ENCODE measurements at places on chromosomes 6 and 20.

GRCh38 chr20:4014031-4014474, 1.3 kb downstream of the RNF24 start:
- DNase-seq, result peak; percentile 44

DNA sequence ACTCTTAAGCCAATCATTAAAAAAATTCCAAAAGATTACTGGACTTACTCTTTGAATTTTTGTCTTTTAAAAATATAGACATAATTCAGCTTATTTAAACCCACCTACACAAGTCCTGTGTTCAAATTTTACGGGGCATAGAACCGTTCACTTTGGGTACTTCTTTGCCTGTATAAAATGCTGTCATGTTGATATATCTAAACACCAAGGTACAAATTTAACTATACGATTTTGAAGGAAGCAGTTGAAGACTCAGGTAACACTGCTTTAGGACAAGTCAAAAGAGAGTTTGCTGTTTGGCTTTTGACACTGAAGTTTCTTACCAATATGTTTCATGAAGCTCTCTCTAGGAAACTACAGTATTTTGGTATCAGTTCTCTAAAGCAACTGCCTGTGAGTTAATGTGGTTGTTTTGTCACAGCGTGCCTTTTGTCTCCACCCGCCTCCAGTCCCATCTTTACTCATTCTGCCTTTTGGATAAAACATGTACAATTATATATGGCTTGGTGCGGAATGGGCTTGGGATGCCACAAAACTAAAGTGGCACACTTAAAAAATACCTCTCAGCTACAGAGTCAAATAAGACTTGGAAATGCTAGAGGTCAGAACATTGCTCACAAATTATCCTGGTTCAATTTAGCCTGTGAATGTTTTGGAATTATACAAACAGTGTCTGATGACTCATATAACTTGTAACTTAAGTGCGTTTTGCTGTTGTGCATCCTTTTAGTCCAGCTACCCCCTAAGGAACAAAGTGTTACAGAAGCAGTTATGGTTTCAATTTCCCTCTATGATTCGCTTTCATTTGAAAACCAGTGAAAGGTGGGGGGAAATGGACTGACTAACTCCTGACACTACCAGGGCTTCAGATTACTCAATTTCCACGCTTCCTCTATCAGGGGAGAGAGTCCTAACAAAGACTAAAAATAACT, 38.7 kb downstream of the RGS17 start:
- DNase-seq, result peak; percentile 9

GRCh38 chr6:145626857-145627256, 108.5 kb downstream of the EPM2A start:
- no peak for DNase-seq

GRCh38 chr6:3446184-3446583, 10.7 kb downstream of the SLC22A23 start:
- no peak for DNase-seq
